ENCODE measurements at places on chromosomes 2 and 18.

DNA sequence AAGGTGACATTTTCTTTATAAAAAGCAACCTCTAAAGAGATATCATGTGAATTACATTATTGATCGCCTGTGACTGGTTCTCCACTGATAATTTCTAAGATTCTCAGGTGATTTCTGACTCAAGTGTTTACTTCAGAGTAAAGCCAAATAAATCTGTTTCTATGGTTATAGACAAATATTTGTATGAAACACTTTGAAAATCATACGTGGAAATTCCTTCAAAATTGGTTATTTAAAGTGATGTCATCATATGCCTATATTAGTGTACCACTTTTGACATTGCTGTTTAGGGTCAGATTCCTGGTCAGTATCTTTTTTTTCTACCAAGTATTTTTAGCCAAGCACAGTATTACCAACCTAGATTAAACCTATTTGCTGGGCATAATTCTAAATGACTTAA, 881.3 kb upstream of the FAM98A start:
- no peak for DNase-seq

GRCh38 chr2:206840999-206841398, 75.6 kb downstream of the FASTKD2 start:
- no peak for DNase-seq

DNA sequence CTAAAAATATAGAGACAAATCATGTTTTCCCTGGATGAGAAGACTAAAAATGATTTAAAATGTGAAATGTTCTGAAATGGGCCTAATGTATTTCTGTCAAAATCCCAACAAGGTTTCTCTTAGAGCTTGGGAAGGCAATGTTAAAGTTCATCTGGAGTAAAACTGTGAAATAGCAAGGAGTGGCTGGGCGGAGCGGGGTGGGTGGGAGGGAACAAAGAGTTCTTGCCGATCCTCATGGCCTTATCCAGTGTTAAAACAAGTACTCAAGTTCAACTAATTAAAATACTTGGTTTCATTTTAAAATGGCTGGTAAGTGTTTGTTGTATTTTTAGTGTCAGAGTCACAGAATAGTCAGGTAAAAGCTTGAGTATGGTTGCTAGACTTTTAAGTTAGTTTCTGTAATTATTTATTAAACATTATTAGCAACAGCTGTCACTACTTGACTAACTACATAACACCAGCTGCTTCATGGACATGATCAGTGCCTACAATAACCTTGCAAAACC, 87.3 kb downstream of the RTN4 start:
- DNase-seq, result no peak

- DNase-seq, result no peak
These were observed 140.9 kb upstream of the GPC1 start for GRCh38 chr2:240294514-240294913.

GRCh38 chr18:4276953-4277585, 178.0 kb downstream of the DLGAP1 start:
- DNase-seq, result no peak

DNA sequence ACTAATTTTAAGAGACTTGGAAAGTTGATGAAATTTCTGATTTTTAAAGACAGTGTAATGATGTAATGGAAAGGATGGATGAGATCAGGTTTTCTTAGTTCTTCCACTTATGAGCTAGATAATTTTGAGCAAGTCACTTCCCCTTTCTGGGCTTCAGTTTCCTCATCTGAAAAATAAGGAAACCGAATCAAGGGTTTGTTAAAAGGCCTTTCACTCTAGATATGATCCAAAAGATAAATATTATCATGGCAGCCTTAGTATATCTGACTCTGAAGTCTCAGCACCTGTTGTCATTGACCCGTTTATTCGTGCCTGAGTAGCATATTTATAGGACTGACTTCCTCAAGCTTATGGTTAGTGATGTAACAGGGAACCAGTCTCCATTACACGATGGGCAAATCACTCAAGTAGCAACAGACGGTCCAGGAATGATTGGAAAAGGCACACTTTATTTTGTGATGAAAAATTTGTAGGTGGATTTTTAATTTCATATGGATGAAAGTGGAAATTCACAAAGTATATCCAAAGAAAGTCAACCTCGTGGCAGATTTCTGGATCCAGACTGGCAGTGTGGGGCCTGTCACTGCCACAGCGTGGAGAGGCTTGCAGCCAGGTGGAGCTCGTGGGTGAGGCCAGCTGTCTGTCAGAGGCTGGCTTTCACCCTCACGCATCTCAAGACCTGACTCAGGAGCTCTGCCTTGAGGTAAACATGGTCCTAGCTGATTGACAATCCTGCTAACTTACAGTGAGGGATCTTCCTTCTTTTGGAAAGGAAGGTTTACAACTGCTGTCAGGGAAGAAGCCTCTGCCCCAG, 137.9 kb upstream of the CXCR4 start:
- no peak for DNase-seq

DNA sequence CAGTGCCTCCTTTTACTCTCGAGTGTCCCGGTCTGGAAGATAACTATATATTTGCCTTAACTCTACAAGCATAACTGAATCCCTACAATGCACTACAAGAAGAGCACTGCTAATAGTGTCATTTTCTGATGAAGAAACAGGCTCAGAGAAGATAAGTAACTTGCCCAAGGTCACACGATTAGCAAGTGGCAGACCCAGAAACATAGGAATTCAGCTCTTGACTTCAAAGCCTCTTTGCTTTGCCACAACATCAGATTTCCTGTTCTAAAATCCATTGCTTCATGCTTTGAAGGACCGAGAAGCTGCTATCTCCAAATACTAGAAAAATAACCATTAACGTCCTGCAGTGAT, 65.6 kb downstream of the HS1BP3 start:
- no peak for DNase-seq

GRCh38 chr2:73642338-73643018, at the start of gene NAT8:
TSS of gene NAT8 (minus strand) at chr2:73642422. CDS start at chr2:73641628, 794 bp downstream.
- DNase-seq, result no peak

All from stimulated activated CD8-positive, alpha-beta memory T cell treated with anti-CD3 and anti-CD28 coated beads, Interleukin-7, amount 100 ng/mL, for 24 hours (primary cell).